C1 segment of cervical spinal cord (tissue), 14 donors: ENCODE measurements at places on chromosomes 7 and 10.

DNA sequence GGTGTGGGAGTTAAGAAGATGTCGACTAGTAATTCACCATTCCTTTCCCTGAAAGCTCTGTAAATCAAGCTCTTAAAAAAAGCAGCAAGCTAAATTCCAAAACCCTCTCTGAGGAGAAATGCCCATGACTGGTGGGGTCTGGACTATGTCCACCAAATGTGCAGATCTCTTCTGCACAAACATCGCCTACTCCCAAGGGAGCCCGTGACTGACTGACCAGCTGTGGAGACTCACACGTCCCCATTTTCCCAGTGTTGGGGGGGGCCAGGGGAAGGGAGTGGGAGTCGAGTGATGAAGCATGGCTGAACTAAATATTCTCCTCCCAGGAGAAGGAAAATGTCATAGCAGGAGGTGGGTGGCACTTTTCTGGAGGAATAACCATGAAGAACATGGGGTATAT is 164.1 kb upstream of the HPS1 start:
- no peak for DNase-seq

- DNase-seq: no peak
Measured at GRCh38 chr10:35058134-35058533, 32.0 kb downstream of the CUL2 start.

GRCh38 chr10:17206210-17206709 is 4.8 kb upstream of the TRDMT1 start:
- no peak for DNase-seq

- no peak for DNase-seq
Measured at GRCh38 chr7:78092331-78092730, 293.8 kb downstream of the PHTF2 start.

- DNase-seq: no peak
Measured at GRCh38 chr7:68440866-68441265, 1157.4 kb upstream of the AUTS2 start.

- no peak for DNase-seq
Measured at GRCh38 chr10:121956111-121957061, 18.6 kb downstream of the NSMCE4A start.

- DNase-seq: no peak
Measured at GRCh38 chr7:84191842-84192241, 2.7 kb downstream of the SEMA3A start.

- DNase-seq: no peak
Measured at GRCh38 chr10:76209135-76209534, 777.7 kb downstream of the LRMDA start.

GRCh38 chr7:85851571-85852193 is 664.8 kb upstream of the SEMA3D start:
- DNase-seq: no peak

DNA sequence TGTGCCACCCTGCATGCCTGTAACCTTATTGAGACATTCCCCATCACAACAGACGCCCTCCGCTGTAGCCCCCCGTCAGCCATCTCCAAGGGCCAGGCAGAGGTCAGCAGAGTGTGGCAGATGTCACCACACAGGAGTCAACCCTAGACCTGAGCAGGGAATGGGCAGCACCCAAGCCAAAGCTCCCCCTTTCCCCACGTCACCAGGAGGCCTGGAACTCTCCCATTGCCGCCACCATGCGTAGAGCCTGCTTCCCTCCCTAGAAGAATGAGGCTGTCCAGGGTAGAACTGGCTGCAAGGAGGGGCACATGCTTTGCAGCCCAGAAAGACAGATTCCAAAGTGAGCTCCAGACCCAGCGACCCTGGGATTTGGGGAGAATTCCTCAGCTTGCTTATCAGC is 342.9 kb downstream of the TNS3 start:
- no peak for DNase-seq

GRCh38 chr7:30630986-30631385 is 36.3 kb downstream of the GARS1 start:
- DNase-seq: no peak

DNA sequence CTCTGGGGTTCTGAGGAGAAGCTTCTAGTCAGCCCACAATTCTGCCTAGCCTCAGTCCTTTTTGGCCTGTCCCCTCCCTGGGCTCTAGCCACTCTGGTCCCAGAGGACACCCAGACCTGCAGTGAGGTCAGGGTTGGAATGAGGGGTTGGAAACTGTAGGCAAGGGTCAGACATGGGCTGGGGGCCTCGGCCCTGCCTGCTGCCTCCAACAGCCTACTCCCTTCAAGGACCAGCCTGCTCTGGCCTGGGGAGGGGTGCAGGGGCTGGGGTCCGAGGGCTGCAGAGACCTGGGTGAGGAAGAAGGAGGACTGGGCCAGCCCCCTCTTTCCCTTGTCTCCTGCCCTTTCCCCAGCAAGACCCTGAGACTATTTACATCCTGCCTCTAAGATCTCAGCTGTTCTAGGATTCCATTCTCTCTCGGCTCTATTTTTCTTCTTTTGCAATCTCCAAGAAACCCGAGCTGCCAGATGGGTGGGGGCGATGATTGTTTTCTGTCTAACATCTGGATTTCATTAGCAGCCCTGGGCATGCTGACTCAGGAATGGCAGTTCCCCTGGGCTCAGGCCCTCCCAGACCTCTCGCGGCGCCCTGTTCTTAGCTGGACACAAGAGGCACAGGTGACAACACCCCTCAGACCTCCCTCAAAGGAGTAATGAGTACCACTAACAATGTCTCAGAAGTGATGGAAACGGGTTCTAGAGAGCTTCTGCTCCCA is 23.1 kb downstream of the ZCCHC24 start:
- DNase-seq: no peak

DNA sequence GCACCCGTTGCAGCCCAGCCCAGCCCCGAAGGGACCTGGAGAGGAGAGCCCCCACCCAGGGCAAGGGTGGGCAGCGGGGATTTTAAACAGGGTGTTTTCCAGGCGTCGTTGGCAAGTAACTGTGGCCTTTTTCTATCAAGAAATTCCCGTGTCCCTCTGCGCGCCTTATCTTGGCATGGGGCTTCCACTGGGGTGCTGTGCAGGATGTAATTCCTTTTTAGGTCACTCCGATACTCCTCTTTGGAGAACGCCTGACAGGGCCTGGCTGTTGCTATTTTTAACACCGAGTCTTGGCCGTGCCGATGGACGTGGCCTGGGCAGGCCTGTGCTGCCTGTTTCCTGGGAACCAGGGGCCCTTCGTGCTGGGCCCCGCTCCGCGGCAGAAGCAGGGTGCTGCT is 93.8 kb downstream of the INPP5A start:
- DNase-seq: no peak

GRCh38 chr7:124992851-124993562 is 63.4 kb upstream of the POT1 start:
- DNase-seq: no peak

- no peak for DNase-seq
Measured at GRCh38 chr10:90213346-90213745, 512.0 kb downstream of the KIF20B start.

- no peak for DNase-seq
Measured at GRCh38 chr7:156029460-156030007, 217.3 kb upstream of the SHH start.

DNA sequence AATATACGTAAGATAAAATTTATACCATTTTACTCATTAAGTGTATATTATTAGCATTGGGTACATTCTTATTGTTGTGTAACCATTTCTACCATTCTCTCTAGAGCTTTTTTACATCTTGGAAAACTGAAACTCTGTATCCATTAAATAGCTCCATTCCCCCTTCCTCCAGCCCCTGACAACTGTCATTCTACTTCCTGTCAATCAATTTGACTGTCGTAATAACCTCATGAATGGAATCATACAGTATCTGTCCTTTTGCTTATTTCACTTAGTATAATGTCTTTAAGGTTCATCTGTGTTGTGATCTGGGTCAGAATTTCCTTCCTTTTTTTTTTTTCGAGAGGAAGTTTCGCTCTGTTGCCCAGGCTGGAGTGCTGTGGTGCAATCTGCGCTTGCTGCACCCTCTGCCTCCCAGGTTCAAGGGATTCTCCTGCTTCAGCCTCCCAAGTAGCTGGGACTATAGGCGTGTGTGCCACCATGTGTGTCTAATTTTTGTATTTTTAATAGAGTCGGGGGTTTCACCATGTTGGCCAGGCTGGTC is 15.6 kb downstream of the ZRANB1 start:
- DNase-seq: no peak

DNA sequence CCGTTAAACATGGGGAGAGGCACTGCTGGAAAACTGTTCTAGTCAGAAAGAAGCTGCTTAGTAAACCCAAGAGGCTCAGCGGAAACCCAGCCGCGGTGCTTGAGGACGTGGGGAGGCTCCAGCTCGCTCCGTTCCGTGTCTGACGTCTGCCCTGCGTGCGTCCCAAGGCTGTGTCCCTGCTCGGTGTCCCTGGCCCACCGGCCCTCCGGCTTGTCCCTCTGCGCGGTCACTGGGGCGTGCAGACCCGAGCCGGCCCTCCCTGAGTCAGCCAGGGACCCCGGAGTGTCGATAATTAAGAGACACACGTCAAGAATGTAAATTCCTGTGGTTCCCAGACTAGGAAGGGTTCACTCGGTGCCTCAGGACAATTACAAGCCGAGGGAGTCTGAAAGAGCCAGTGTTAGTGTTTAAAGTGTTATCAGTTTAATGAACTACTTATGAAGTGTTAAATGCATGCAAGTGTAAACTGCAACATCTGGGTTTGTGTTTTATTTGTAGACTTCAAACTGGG is 98.9 kb downstream of the WDR11 start:
- no peak for DNase-seq

- DNase-seq: no peak
Measured at GRCh38 chr7:47150497-47151260, 431.2 kb downstream of the TNS3 start.

- DNase-seq: no peak
Measured at GRCh38 chr7:20030915-20031362, 186.2 kb downstream of the MACC1 start.

GRCh38 chr7:47402941-47403866 is 178.7 kb downstream of the TNS3 start:
- DNase-seq: no peak

GRCh38 chr10:29651767-29652166 is 17.0 kb upstream of the SVIL start:
- no peak for DNase-seq

DNA sequence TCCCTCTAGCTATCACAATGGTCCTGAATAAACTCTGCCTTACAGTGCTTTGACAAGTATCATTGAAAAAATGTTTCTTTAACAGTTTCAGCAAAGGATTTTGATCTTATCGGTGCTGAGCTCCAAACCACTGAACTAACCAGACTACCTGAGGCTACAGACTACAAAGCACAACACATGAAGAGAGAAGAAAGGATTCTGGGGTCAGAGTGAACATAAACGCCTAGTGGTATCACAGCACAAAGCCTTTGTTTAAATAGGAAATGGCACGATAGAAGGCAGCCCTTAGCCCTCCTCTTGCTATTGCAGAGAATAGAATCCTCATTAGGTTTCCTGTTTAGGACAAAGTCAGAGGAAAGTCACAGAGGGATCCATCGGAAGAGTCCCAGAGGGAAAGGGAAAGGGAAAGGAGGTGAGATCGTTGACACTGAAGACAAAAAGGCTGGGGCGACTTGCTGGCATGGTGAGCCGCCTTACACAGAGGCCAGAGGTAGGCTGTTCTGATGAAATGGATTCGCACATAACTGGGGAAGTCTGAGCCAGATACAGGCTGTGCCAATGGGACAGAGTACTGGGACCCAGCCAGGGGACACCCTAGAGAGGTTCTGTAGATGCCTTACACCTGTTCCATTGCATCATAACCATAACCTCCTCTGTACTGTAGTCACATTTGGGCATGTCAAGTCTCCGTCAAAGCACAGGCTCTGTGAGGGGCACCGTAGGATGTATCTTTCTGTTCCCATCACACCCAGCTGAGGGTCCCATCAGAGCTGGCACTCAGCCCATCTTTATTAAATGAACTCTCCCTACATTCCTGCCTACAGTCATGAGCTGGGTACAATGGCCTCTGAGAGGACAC is 71.5 kb downstream of the XPNPEP1 start:
- no peak for DNase-seq

DNA sequence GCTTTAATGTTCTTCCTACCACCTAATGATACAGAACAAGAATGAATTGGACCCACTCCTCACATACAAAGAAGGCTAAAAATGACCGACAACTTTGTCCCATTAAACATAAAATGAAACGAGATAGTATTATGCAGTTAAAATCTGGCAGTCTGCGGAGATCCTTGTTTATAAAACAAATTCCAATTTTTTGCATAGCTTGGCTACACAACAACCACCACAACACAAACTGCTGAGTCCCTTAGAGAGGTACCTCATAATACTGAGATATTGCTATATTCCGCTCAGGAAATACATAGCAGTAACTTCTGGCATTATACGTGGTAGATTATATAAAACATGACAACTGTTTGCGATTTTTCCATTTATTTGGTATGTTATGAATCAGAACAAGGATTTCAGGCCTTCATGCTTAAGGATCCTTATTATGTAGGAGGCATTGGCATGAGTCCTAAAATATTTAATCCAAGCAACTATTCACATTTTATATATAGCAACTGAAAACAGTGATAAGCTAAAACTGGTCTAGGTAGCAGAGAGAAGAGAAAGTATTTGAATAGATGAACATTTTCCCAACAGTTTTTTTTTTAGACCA is 96.0 kb downstream of the ANK3 start:
- no peak for DNase-seq

DNA sequence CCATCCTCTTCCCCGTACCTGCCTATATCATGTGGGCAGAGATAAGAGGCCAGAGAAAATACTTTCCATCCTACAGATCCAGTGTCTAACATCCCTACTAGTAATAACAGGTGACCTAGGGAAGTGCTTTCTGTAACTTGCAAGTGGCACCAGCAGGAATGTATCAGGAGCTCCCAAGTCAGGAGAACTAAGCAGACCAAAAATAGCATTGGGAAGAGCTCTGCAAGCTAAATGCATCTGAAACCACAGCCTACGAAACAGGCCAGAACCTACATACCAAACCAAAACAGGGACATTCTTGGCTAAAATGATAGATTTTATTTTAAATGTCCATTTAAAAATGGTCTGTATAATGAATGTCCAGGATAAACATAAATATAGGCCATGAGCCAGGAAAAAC is 680.8 kb downstream of the PHTF2 start:
- DNase-seq: no peak
